Neural cell (in vitro differentiated cells): ENCODE measurements at places on chromosomes 11 and 22. TPM values are rescaled to one million over a fixed set of nuclear protein-coding genes. Genes with fewer than 3 reads are reported as not detected.

Gene CRYBA4
- polyA plus RNA-seq: not detected in 2 replicates

Gene TIGD3
- 16.1 and 23.1 TPM in 2 replicates for polyA plus RNA-seq

Gene BCR
- 53.6 and 57.5 TPM in 2 replicates for polyA plus RNA-seq

Gene THAP7
- 28.7 and 47.4 TPM in 2 replicates for polyA plus RNA-seq

Gene PANX3
- polyA plus RNA-seq: not detected in 2 replicates

Gene TCN1
- not detected in 2 replicates for polyA plus RNA-seq

Gene OR6T1
- not detected in 2 replicates for polyA plus RNA-seq

Gene PHF21B
- 49.5 and 56.4 TPM in 2 replicates for polyA plus RNA-seq

Gene RASL10A
- 0.26 and 3.0 TPM in 2 replicates for polyA plus RNA-seq

Gene SAC3D1
- polyA plus RNA-seq: 23.5 and 27.0 TPM in 2 replicates

Gene RBM7
- 35.7 and 36.2 TPM in 2 replicates for polyA plus RNA-seq

Gene PRG3
- not detected in 2 replicates for polyA plus RNA-seq
